ENCODE measurements at places on chromosomes 1 and 21.

DNA sequence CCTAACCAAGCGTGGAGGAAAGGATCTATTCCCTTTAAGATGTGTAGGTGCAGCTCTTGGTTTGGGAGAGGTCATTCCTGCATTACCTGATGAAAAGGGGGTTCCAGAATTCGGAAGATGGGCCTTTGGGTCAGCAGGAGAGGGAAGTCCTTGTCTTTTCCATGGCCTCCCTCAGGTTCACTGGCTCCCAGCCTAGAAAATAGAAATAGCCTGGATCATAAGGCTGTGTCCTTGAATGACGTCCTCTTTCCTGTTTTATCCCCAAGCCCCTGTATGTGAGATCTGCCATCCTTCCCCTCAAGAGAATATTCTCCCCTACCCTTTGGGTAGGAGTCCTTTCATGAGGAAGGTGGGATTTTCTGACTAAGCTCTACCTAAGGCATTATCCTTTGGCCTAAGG is 14.5 kb upstream of the RPS8 start:
- DNase-seq, result no peak

DNA sequence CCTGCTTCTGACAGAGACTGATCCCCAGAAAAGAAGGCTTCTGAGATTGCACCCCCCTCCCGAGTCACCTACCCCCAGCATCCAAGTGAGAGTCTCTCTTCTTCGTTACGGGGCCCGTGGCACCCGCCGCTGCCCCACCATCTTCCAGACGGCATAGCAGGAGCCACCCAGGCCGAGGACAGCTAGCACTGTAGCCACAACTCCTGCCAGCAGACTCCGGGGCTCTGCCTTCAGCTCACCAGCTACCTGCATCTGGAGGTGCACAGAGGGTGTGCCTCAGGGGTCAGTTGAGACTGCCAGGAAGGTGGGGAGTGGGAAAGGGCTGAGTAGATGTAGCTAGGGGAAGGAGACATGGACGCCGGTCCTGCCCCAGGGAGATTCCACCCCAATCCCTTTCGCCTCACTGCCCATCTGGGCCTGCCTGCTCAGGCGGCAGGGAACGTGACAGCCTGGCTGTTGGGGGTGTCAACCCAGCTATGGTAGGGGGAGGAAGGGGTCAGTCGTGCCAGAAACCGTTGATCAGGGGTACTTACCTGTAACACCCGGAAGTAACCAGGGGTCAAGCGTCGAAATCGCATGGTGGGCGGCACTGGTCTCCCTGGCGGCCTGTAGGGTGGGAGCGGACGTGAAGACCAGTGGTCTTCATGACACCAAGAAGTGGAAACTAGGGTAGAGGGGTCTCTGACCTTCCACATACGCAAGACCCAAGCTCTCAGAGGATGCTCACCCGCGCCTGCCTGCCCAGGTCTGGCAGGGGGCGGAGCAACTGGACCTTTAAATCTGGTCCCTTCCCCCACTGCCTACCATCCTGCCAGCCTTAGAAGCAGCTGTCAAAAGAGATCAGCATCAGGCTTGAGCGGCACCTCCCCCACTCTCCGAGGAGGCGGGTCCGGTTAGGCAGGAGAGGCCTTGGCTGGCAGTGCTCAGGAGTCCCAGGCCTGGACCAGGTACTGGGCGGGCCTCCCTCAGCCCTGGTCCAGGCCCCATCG is at the start of gene ZNF593OS:
Gene ZNF593OS (minus strand): TSS at position 749 of the 989 bp plus-strand sequence. CDS start 171 bp downstream, at position 578.
- no peak for DNase-seq

DNA sequence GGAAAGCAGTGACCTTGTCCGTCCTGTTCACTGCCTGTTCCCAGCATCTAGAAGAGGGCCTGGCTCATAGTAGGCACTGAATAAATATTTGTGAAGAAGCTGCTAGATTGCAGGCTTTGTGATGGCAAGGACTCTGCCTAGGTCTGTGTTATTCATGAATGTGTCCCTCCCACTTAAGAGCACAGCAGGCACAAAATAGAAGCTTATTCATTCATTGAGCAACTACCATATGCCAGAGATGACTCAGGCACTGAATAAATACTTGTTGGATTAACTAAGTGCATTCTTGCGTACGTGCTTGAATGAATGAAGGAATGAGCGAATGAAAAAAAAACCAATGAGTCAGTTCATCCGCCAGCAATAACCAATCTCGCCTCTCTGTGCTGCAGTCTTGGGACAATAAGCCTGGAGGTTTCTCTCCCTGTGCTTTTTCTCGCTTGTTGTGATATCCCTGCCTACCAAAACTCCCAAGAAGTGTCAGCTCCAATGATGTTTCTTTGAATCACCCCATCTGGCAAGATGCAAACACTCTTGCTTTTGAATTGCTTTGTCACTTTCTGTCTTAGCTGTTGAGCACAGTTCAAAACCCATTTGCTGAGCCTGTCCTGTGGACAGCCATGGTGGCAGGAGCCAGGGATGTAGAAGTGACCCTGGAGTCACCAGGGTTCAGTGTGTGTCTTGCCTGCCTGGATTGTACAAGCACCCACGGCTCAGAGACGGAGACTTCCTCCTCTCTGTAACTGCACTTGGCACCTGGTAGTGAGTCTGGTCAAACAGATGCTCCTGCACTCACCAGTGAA is 143.9 kb downstream of the KAZN start:
- DNase-seq, result peak; percentile 93

GRCh38 chr1:150808846-150809245 is 786 bp upstream of the CTSK start:
- DNase-seq, result no peak

GRCh38 chr1:7680207-7680954 is 90.7 kb upstream of the VAMP3 start:
- no peak for DNase-seq

GRCh38 chr1:1623631-1624442 is 8.1 kb upstream of the MMP23B start:
- no peak for DNase-seq

DNA sequence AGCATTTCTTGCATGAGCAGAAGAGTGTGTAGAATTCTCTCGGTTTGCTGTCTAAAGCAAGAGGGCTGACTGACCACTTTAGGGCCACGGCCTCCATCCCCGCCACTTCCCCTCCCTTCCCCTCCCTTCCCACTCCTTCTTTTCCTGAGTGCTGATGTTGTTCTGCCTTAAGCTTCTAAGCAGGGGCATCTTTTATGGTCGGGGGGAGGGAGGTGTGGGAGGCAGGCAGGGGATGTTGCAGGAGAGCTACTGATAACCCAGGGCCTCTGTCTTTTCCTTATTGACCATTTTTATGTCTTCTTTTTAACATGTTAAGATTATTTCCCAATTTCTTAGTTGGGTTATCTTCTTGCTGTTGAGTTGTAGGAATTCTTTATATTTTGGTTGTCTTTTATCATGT is 15.1 kb downstream of the USP25 start:
- no peak for DNase-seq

DNA sequence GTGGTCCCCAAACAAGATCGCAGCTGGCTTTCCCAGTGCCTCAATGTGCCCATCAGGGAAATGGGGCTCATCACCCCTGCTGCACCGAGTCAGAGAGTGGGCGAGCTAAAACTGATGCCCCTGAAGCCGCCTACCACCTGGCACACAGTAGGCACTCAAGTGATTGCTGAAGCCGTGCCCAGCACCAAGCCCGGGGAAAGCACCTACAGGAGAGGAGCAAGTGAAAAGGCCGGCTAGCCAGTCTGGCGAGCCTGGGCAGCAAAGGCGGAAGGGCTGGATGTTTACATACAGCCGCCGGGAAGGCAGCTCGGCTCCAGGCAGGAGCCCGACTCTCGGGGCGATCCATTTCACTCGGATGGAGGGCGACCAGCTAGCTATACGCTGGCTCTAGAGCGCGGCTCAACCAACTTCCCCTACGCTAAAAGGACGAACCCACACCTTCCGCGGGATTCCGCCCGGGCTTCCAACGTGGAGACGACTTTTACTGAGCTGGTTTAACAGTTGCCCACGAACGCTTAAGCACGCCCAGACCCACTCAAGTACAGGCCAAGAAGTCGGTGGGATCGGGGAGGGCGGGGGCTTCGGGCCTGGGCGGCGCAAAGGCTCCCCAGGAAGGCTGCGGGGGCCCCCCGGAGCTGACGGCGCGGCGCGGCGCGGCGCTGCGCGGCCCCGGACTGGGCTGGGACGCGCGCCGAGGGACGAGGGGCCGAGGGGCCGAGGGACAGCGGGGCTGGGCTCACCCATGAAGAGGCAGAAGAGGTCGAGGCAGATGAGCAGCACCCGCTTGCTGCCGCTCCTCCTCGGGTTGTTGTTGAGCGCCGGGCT is 1.0 kb downstream of the PLPP3 start:
- no peak for DNase-seq

- no peak for DNase-seq
Observed at GRCh38 chr1:202129453-202130296, 7.0 kb downstream of the GPR37L1 start.

DNA sequence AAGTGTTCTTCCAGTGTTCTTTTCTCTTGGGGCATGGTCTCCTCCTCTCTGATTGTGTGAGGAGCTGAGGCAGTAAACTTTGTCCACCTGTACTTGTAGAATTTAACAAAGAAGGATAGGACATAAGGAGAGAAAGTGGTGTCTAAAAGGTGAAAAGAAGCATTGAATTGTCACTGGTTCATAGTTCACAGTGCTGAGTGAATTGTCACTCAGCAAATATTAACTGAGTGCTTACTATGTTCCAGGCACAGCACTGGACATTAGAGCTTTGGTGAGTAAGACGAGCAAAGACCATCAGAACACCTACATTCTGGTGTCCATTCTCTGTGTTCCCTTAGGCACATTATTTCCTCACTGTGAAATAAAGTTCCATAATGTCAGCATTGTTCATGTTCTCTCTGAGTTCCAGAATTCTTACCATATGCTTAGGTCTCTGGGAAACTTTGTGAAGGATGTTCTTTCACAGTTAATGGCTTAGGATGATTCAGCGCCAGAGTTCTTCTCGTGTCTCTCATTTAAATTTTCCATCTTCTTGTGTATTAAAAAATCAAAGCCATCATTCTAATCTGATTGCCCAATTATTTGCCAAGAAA is 156.8 kb upstream of the HOOK1 start:
- no peak for DNase-seq

DNA sequence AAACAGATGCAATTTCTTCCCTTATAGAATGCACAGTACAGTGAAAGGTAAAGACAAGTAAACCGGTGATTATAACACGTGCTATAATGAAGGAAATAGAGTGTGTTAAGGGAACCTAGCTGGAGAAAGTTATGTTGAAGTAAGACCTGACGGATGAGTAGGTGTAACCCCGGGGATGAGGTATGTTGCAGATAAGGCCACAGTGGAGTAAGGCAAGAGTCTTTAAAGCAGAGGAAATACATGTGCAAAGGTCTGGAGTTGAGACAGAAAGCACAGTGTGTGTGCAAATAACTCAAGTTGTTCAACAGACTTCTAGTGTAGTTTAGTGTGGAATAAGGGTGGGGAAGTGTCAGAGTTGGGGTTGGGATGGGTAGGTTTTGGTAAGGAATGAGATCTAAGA is 2.9 kb downstream of the DBT start:
- DNase-seq, result no peak

- peak; percentile 37 for DNase-seq
Observed at GRCh38 chr1:174968750-174969244, 30.9 kb upstream of the CACYBP start.

DNA sequence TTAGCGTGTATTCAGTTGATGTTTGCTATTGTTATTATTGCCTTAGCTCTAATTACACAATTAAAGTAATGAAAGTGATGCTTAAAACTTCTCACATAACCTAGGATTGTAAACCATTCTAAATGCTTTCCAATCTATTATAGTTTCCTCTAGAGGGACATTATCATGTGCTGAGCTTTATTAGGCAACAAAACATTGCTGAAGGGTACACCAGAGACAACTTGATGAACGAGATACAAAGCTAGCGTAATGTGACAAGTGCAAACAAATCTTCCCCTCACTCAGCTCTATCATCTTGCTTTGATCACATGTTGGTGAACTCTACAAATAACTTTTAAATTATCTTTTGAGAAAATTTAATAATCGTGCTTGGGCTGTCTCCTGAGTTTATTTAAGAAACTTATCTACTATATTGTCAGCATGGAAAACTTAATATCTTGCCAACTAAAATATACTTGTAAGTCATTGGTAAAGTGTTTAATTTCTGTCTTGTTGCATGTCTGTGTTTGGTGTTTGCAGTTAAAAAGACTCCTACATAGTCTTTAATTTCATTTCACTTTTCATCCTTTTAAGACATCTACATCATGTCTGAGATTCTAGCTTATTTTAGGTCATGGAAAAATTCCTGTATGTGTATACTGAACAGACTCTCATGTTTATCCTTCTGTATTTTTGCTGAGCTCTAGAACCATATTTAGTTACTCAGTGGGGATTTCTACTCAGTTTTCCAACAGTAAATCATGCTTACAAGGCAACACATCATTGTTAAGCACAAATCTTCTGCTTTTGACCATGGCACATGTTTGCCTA is 104.2 kb upstream of the ADAMTS5 start:
- DNase-seq, result no peak

GRCh38 chr1:89873770-89874169 is 52.9 kb downstream of the LRRC8D start:
- DNase-seq, result peak; percentile 72

GRCh38 chr1:100253552-100253951 is 3.9 kb upstream of the DBT start:
- no peak for DNase-seq

DNA sequence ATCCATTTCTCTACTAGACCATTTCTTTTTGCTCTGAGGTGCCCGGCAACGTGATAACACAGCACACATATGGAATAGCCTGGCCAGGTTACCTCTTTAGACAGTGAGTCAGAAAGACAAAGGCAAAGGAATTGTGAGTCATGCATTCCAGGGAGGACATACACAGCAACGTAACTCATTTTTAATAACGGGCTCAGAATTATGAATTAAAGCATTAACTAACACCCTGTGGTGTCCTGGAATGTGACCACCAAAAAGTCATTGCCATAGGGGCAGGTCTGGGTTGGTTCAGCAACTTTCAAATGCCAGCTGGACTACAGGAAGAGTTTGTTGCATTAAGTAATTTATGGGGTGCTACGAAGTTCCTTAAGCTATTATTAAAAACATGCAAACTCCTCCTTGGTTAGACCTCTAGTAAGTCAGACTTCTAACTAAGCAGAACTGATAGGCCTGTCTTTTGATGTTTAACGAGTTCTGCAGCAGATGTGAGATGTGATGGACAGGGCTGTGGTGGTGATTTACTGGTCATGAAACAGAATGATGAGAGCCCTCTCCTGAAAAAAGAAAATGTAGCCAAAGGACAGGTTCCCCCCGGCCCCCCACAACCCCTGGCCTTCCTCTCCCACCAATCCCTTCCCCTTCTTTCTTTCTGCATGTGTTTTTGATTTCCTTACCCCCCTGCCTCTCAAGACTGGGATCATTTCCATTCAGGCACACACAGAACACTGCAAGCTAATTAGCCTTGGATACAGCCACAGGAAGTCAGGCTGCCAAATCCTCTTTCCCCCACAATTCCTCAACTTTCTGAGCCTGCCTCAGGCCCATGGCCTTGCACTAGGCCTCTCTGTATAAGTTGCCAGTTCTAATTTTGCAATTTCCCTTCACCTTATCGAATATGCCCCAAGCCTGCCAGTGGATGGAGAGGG is 88.9 kb upstream of the HAO2 start:
- DNase-seq, result peak; percentile 81

- no peak for DNase-seq
Observed at GRCh38 chr1:17023573-17023972, 11.8 kb upstream of the ATP13A2 start.

DNA sequence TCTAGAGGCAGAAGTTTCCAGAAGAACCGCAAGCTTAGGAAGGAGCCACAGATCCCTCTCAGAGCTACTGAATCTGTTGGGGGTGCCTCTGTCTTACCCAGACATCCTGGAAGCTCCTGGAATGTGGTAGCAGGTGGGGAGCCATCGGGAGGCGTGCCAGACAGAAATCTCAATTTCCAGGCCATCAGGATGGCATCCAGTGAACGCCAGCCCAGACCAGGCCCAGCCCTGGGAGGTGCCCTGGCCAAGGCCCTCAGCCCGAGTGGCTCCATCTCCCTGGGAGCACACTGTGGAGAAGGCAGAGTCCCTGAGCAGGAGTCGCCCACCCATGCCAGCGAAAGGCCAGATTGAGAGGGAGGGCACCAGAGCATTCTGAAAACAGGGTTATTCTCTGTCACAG is 2.5 kb downstream of the ABCA4 start:
- no peak for DNase-seq
